ENCODE measurements at places on chromosomes 2 and 18.

DNA sequence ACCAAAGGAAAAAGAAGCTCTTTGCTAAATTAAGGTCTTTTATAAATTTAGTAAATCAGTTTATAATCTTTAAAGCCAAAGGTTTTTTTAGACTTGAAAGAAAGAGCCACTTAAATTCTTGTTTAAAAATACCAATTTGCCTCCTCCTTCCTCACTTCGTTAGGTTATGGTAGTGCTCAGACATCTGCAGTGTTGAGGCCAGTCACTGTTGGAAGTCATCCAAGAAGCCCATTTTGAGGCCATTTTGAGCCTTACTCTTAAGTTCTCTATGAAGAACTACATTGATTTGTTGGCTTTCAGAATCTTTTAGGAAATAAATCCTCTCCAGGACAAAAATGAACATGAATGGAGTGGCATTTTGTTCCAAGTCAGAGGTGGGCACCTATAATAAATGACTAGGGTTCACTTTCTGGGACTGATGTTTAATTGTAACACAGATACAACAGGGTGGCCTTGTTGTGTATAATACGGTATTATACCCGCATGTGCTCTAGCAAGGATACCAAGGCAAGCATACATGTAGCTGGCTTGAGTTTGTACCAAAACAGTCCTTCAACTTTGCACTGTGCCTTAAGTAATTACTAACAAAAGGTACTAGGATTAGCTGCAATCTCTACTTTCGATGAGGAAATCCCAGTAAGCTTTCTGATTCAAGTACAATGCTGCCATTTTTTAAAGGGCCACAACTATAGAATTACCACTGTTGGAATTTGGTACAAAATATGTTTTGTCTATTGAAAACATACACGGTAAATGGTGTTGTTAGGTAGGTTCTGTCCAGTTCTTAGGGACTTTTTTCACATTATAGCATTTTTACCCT, 22.8 kb downstream of the SLC66A3 start:
- DNase-seq, result no peak

DNA sequence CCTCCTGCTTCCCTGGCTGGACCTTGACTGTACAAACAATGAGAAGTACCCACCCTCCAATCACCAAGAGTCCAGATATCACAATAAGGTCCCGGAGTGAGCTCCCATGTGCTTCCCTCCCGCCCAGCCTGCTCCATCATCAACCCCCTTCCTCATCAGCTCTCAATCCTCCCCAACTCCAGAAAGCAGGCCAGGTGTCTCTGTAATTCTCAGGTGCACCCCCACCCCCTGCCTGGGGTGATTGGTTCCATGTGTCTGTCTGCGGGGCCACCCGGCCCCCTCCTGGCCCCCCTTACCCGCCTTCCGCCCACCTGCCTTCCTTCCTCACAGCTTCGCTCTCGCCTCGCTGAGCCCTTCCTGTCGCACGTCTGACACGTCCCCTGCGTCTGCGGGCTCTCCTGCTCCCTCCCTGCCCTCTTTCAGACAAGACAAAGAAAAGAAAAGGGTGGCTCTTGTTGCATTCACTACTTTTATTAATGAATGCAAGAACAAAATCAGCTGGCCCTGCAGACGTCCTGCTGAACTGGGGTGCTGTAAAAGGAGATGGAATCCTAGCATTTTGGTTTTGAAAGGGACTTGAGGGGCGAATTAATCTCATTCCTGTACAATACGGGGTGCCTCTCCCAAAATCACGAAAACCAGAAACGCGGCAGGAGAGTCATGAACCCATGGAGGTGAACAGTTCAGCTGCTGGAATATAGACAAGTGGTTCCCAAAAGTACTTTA, 26.5 kb upstream of the IGFBP2 start:
- no peak for DNase-seq

GRCh38 chr2:188444106-188444835, 152.6 kb downstream of the GULP1 start:
- DNase-seq, result no peak

- no peak for DNase-seq
These were observed 171.7 kb upstream of the ETAA1 start for GRCh38 chr2:67225287-67225973.

- no peak for DNase-seq
These were observed 209.8 kb upstream of the SPOPL start for GRCh38 chr2:138291805-138292204.

- DNase-seq, result no peak
These were observed 191.7 kb downstream of the THSD7B start for GRCh38 chr2:136957044-136957443.

DNA sequence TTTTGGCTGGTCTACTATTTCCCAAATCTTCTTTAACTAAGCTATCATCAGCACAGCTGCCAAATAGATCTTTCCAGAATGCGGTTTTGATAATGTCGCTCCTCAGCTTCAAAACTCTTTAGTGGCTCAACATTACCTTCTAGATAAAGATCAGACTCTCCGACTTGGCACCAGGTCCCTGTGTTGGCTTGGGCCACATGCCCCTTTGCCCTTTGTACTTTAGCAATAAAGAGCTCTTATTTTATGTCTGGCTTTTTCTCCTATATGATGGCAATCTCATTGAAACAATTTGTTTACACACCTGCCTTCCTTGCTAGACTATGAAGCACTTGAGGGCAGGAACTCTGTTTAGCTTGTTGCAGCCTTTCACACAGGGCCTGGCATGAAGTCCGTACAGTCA, 128.9 kb upstream of the GATA6 start:
- no peak for DNase-seq

GRCh38 chr2:10042301-10043161, 819 bp upstream of the KLF11 start:
- peak; percentile 75 for DNase-seq

DNA sequence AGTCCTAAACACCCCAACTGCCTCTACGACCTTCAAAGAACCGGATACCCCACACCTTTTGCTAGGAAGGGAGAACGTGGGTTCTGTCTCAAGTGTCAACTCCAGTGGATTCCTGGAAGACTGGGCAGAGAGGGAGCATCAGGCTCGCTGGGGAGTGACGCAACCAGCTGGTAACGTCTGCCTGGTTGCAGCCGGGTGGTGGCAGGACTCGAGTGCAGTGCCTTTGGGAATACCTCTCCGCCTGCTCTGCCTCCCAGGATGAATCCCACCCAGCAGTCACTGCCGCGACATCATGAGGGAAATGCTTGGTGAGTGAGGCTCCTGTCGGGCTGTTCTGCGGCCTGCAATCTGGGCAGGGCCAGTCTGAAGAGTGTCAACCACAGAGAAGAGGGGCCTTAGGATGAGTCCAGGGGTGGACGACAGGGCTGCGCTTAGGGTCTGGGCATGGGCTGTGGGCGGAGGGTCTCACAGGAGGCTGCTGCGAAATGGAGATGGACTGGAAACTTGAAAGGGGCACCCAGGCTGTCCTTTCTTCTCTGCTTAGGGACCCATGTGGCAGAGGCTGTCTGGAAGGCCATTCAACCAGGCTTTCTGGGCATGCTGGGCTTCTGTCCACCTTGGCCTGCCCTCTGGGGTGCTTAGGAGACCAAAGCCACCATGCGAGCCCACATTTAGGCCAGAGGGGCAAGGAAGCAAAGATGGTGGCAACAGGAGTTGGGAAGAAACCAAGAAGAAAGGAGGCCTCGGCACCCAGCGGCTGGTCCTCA, 12.9 kb downstream of the GPR17 start:
- no peak for DNase-seq

GRCh38 chr2:73285159-73285739, 971 bp upstream of the FBXO41 start:
- no peak for DNase-seq

DNA sequence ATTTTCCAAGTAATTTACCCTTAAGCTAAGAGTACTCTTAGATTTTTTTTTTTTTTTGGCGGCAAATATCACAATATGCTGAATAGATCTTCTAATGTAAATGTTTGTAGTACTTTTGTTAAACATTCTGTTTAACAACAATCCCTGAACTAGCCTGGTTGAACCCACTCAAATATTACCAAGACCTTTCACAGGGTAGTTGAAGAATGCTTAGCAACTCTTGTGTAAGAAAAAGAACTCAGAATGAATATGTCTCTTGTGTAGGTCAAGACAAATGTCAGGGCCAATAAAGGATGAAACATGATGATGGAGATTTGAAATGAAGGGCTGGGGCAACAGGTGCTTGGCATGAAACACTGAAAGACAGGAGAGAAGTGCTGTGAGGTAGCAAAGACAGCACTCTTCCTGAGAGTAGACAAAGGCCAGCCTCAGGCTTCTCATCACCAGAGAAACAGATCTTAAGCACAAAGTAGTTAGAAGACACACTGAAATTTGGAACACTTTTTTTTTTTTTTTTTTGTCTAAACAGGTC, 597.3 kb downstream of the ERBB4 start:
- no peak for DNase-seq

GRCh38 chr2:15995603-15996002, 55.3 kb downstream of the MYCN start:
- DNase-seq, result no peak

- no peak for DNase-seq
These were observed 1419.1 kb upstream of the NXPH2 start for GRCh38 chr2:140199312-140199711.

DNA sequence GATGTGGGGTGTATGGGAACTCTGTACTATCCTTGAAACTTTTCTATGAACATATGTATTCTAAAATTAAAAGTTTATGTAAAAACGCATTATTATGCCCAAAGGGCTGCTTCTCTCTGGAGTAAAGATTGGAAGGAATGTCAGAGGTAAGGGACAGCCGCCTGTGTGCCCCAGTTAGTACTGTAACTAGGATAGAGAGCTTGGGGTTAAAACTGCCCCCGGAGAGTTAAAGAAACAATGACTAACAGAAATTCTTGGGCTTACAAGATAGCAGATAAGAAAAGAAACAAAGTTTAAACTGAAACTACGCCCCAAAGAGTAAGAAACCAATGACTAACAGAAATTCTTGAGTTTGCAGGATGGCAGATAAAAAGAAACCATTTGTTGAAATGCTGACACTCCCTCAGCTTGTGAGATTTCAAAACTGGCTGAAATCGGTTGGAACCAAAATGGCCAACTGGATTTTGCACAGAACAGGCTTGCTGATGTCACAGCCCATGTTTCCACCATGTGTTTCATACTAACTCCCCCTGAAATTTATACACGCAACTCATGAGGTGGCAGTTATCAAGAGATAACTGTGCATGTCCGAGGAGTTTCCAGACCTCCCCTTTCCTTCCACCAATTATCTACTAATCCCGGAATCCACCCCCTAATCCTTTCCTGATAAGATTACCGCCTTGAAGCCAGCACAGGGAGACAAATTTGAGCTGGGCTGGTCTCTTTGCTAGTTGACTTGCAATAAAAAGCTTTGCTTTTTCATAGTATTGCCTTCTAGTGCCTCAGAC, 8.7 kb upstream of the TXNDC2 start:
- DNase-seq, result peak; percentile 57

GRCh38 chr2:188631037-188631809, 339.5 kb downstream of the GULP1 start:
- no peak for DNase-seq

DNA sequence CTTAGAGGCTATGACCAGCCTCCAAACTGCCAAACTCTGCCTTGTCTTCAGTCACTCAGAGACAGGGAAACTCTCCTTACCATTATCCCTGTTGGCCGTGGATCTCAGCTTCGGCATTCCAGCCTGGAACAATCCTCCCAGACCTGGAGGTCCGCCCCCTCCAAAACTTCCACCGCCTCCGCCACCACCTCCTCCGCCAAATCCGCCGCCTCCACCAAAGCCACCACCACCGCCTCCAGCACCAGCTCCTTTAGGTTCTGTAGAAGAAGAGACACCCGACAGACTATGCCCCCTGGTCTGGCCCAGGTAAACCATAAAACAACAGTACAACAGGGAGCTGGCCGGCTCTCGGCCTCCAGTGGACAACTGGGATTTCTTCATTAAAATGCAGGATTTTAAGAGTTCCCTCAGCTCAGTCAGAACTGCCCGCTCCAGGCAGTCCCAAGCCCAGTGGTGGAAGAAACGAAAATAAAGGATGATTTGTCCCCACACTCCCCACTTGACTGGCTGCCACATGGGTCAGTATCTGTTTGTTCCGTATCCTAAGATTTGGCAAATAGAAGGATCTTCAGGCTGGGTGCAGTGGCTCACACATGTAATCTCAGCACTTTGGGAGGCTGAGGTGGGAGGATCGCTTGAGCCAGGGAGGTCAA, 22.4 kb downstream of the WIPF1 start:
- DNase-seq, result no peak

DNA sequence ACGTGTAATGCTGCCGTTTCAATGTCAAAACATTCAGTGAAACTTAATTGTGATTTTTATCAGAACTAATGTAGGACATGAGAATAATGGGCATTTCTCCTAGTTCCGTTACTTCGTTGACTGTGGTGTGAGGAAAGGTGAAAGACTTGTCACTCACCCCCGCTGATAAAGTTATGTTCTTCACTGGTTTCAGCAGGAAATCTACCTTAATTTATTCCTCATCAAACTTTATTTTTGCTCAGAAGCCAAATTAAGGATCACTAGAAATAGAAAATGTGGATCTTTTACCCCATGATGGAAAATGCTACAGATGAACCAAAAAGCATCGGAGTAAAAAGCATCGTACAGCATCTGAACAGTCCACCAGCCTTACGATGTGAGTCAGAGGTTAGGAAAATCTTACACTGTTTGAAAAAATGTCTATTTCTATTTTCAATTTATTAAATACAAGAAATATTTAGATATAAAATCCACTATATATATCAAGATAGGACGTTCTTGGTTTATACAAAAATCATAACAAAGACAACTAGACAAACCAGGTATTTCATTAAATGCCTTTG, 1.0 kb upstream of the ROCK1 start:
- no peak for DNase-seq

GRCh38 chr2:167177196-167177595, 288.9 kb downstream of the XIRP2 start:
- DNase-seq, result no peak

GRCh38 chr2:108316461-108317258, 28.0 kb downstream of the SULT1C2 start:
- DNase-seq, result no peak

GRCh38 chr2:176508984-176509740, 239.9 kb downstream of the MTX2 start:
- DNase-seq, result no peak

GRCh38 chr2:106816974-106817373, 69.0 kb downstream of the ST6GAL2 start:
- DNase-seq, result no peak

- no peak for DNase-seq
These were observed 392.8 kb downstream of the TNS1 start for GRCh38 chr2:217609952-217610351.

GRCh38 chr2:12399240-12399639, 317.5 kb upstream of the TRIB2 start:
- DNase-seq, result no peak

GRCh38 chr2:177984749-177985148, 87.8 kb downstream of the PDE11A start:
- DNase-seq, result no peak

Data from AG08396 (cell line).